ENCODE measurements at places on chromosomes 2 and 18.

DNA sequence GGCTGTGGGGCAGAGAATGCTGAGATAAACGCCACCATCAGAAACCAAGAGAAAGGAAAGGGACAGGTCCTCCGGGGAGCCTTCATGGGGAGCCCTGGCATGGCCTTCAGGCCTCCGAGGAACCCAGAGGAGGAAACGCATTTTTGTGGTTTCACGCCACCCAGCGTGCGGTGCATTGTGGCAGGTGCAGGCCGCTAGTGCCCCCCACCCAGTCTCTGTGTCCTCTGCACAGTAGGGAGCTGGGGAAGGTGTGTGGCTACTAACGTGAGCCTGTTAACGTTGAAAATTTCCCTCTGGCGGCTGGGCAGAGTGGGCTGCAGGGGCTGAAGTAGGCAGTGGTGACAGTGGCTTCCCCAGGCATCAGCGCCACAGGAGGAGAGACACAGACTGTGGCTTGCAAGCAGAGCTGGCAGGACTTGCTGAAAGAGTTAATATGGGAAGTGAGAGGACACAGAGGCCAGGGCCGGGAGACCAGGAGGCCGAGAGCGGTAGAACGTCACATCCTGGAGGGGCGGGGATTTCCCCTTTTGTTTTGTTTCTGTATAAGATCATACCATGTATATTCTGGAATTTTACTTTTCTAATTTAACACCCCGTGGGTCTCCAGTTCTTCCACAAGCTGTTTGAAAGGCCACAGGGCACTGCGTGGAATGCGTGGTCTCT is 166.9 kb downstream of the GBX2 start:
- DNase-seq = no peak

DNA sequence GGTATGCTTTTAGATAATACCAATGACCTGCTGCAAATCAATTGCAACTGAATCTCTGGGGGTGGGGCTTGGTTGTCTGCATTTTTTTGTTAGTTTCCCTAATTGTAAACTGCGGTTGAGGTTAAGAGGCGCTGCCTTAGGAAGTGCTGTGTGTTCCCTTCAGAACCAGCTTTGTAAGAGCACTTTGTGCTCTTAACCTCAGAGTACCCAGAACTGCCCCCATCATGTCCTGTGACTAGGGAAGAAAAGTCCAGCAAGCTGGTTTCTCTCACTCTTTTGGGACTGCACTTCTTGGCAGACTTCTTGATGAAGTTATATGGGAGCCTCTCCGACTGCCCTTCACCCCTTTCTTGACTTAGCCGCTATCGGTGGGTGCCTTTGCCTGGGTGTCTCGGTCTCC is 245.5 kb upstream of the CXCR4 start:
- DNase-seq = no peak

GRCh38 chr18:8381821-8382459 is 227.3 kb upstream of the RAB12 start:
- DNase-seq = no peak

DNA sequence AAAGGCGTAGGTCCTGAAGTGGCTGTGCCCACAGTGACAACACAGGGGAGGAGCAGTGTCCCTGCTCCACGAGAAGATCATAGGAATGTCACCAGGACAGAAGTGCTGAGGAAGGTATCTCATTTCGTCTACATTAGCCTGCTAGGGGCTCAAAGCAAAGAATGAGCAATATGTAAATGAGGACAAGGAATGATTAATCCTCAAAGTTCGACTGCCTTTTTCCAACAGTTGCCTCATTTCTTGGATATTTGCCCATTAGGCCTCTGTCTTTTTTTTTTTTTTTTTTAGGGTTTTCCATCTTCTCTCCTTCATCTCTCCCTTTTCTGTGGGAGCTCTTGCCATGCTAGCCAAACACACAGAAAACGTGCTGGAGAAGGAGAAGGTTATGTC is 105.2 kb upstream of the ARHGAP28 start:
- DNase-seq = no peak

DNA sequence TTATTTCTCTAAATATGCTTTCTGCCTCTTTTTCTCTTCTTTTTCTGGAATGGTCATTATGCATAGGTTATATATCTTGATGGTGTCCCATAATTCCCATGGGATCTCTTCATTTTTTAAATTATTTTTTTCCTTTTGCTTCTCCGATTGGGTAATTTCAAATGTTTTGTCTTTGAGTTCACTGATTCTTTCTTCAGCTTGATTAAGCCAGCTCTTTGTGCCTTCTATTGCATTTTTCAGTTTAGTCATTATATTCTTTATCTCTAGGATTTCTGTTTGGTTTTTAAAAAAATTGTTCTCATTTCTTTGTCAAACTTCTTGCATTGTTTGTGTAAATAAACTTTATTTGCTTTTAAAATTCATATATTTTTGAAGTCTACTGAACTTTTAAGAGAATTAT is 251.1 kb downstream of the INSIG2 start:
- no peak for DNase-seq

DNA sequence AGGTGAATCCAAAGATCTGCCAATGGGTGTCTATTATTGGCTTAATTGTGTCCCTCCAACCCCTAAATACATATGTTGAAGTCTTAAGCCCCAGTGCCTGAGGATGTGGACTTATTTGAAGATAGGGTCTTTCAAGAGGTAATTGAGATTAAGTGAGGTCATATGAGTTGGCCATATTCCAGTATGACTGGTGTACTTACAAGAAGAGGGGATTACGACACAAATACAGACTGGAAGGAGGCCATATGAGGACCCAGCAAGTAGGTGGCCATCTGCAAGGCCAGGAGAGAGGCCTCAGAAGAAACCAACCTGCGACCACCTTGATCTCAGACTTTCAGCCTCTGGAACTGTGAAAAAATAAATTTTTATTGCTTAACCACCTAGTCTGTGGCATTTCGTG is 121.1 kb upstream of the FN1 start:
- DNase-seq = peak; percentile 10

DNA sequence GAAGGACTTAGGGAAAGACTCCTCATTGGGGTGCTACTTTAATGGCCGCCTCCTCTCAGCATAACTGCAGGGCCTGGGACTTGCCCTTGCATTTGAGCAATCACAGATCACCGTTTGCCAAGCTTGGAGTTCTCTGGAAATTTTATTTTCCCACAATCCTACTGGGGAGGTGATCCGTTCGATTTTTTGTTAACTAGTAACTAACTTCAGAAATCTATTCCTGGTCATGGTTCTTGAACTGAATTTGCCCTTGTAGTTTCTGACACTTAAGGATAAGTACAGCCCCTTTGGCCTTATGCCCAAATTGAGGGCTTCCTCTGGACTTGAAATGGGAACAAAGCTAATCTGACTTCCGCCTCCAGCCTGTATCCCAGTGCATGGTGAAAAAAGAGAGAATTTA is 60.5 kb upstream of the ST3GAL5 start:
- no peak for DNase-seq

DNA sequence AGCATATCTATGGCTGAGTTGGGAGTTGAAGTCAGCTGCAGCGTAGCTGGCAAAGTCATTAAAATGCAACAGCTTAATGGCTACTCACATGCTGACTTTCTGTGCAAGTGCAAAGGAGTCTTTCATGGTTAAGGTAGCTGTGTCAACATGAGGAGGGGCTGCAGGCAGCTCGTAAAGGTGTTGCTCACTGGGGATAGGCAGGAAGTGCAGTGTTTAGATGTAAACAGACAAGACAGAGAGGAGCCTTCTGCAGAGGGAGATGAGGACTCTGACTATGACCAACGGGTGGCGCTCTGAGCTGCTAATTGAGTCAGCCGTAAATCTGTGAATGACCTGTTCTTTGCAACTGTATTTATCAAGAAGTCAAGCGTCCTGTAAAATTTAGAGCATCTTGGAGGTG is 22.3 kb upstream of the CAVIN2 start:
- peak; percentile 19 for DNase-seq

- DNase-seq = no peak
Measured at GRCh38 chr18:11581286-11581685, 28.1 kb upstream of the SLC35G4 start.

- no peak for DNase-seq
Measured at GRCh38 chr18:77750006-77750405, 500.4 kb downstream of the GALR1 start.

GRCh38 chr2:237171396-237171795 is 85.7 kb downstream of the COPS8 start:
- DNase-seq = no peak

GRCh38 chr2:224449212-224450147 is 47.6 kb upstream of the FAM124B start:
- DNase-seq = peak; percentile 76

DNA sequence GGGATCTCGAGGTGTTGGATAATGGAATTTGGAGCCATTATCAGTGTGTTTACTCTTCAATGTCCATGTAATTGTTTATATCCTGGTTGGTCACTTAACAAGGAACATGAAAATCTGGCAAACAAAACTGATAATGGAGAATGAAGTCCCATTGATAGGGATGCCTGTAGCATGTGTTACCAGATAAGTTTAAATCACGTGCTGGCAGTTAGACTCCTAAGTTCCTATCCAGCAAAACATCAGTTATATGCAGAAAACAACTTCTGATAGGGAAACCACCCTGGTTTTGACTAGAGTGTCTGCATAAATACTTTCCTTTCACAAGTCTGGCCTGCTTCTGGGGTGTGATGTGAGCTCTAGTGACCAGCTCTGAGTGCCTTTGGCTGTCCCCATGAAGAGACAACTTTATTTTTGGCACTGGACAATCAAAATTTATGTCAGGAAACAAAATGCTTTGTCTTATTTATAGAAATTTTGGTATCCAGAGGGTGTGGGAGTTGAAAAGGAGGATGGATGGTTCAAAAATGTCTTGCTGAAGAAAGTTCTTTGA is 82.0 kb downstream of the FHOD3 start:
- peak; percentile 16 for DNase-seq

GRCh38 chr2:147015591-147015990 is 829.2 kb upstream of the ACVR2A start:
- no peak for DNase-seq

- no peak for DNase-seq
Measured at GRCh38 chr2:165905854-165906253, 47.7 kb downstream of the TTC21B start.

DNA sequence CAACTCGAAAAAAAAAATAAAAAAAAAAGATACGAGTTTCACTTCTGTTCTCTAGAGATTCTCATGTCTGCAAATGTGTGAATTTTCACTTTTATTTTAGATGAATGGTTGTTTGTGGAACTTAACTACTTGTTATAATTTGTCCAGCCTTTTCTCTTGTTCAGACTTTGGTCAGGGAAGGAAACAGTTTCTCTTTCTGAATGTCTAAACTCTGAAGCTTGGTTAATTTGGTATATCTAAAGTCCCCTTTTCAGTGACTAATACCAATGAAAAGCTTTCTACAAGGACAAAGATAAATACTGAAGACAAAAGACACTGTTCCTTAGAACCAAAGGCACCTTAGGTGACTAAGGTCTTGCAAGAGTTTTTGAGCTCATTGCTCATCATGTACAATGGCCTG is 144.4 kb upstream of the PIEZO2 start:
- DNase-seq = no peak

- no peak for DNase-seq
Measured at GRCh38 chr2:65666156-65666725, 233.8 kb upstream of the SPRED2 start.

GRCh38 chr2:152036611-152037469 is 62.0 kb downstream of the CACNB4 start:
- DNase-seq = peak; percentile 88

GRCh38 chr2:221563270-221563985 is 8.7 kb downstream of the EPHA4 start:
- DNase-seq = no peak

DNA sequence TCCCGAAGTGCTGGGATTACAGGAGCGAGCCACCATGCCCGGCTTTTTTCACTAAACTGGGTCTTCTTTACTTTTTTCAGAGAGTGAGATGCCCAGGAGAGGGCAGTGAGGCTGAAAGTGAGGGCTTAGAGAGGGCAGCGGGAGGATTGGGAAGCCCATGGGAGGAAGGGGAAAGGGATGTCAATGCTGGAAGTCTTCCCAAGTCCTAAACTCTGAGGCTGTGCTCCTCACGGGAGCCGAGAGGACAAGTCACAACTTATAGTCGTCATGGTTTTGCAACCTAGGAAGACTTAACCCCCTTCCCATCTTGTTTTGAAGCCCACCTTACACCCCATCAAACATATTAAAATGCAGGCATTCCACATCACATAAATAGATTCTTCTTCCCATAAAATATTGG is 15.1 kb upstream of the MEP1B start:
- no peak for DNase-seq

DNA sequence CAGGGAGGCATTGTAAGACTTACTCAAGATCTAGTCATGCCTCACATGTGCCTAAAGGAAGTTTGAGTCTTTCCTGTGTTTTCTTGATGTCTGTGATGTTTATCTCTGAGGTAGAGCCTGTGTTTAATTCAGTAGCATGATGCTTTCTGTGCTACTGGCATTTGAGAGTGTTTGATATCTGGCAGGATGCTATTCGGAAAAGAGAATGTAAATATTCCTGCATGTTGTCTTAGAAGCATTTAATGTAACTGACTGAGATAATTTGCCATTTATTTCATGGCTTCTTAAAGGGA is 58.8 kb downstream of the GREB1L start:
- DNase-seq = no peak

- no peak for DNase-seq
Measured at GRCh38 chr18:80238651-80239260, 8.6 kb downstream of the PARD6G start.

DNA sequence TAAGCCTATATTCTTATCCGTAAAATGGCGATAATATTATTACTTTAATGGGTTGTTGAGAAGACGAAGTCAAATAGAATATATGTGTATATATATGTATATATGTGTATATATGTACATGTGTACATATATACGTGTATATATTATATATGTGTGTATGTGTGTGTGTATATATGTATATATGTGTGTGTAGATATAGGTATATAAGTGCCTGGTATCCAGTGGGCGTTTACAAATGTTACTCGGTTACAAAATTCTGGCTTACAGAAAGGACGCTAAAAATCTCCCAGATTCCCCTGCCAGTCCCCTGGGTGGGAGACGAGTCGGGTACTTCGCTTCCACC is 295 bp upstream of the MTX2 start:
- no peak for DNase-seq

DNA sequence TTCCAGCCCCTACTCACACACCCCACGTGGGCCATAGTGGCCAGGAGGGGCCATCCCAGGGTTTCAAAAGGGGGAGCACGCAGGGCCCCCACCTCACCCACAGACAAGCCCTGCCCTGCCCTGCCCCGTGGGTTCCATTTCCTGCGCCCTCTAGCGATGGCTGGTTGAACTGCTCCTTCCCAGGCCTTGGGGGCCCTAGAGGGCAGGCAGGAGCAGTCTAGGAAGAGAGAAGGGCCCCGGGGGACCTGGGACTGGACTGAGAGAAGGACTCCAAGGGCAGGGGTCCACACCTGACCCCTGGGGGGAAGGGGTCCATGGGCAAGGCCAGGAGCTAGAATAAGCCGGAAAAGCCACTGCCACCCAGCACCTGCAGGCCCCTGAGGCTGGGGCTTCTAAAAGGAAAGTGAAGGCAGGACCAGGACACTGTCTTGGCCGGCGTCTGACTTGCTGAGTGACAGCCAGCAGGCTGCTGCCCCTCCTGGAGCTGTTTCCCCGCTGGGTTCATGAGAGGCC is 10.1 kb downstream of the CYP26B1 start:
- peak; percentile 69 for DNase-seq

- DNase-seq = no peak
Measured at GRCh38 chr18:60228609-60229595, 143.7 kb downstream of the MC4R start.

- DNase-seq = no peak
Measured at GRCh38 chr2:234001380-234002160, 48.9 kb upstream of the SPP2 start.

Data from hematopoietic multipotent progenitor cell treated with erythropoietin and hydrocortisone succinate and interleukin-3 and kit ligand, for 6 days (in vitro differentiated cells).